Activated T-helper 2 cell treated with anti-CD3 and anti-CD28 coated beads, Interferon-gamma antibody, Interleukin-2, Interleukin-4, amounts not matched to agents 10 μg/mL and 5 μg/mL and 100 μg/mL, durations not matched to agents 14 hours and 24 hours and 36 hours (primary cell): ENCODE measurements at places on chromosomes 16 and 17. TPM values are rescaled to one million over a fixed set of nuclear protein-coding genes. Genes with fewer than 3 reads are reported as not detected.

Gene KRTAP9-8
- not detected in 2 replicates for total RNA-seq

Gene FNDC8
- not detected in 2 replicates for total RNA-seq

DNA sequence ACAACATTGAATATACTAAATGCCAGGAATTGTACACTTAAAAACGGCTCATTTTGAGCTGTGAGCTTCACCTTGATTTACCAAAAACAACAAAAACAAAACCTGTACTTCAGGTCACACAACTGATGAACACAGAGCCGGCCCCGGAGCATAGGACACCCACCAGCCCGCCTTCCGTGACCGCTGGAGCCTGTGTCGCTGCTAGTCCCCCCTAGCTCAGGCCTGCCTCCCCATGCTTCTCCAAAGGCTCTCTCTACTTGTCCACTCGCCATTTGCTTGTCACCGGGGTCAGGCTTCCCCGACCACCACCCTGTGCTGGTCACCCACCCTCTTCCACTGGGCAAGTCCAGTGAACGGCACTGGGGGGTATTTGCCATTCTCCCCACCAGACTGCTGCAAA lies 113.8 kb upstream of the TNRC6C start:
- DNase-seq = no peak

- DNase-seq = no peak
Observed at GRCh38 chr16:88760424-88761142, 24.4 kb downstream of the PIEZO1 start.

Gene MYH2
- not detected in 2 replicates for total RNA-seq

GRCh38 chr17:41697122-41697962 lies 8.7 kb downstream of the EIF1 start:
- no peak for DNase-seq

DNA sequence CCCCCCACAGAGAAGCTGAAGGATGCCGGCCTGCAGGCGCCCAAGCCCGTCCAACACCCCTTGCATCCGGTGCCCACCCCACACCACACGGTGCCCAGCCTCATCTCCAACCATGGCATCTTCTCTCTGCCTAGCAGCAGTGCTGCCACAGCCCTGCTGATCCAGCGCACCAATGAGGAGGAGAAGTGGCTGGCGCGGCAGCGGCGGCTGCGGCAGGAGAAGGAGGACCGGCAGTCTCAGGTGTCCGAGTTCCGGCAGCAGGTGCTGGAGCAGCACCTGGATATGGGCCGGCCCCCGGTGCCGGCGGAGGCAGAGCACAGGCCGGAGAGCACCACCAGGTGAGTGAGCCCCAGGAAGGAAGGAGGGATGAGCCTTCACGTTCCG lies 31.5 kb downstream of the GINS2 start:
- DNase-seq = no peak
